ENCODE measurements at places on chromosomes 6 and 20.

GRCh38 chr6:89554106-89554505, 84.4 kb downstream of the LYRM2 start:
- no peak for DNase-seq

- DNase-seq: no peak
Observed at GRCh38 chr6:109050012-109050411, 44.6 kb downstream of the SESN1 start.

DNA sequence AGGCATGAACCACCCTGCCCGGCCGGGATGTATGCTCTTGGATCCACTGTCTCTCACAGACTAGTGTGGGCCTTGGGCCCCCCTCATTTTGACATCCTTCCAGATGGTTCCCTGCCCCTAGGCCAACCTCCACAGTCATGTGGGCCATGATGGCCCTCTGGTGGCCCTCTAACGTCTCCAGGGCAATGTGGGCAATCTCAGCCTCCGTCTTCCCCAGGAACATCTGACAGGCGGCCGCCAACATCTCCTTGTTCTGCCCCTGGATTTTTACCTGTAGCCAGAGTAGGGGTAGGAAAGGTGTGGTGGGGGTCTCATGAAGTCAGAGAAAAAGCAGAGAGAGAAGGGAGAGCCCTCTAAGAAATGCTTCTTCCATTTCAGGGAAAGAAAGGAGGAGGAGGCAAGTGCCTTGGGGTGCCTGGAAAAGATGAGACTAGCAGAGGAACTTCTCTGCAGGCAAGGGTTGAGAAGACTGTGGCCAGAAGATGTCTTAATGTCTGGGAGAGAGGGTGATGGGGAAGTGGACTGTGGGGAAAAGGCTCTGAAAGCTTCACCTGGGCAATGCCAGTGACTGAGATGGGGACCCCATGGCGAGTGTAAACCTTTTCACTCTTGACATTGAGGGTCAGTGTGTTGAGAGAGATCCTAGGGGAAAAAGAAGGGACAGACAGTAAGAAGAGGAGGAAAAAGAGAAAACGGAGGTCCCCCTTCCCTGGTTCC, 1.3 kb downstream of the FLOT1 start:
- DNase-seq: no peak

DNA sequence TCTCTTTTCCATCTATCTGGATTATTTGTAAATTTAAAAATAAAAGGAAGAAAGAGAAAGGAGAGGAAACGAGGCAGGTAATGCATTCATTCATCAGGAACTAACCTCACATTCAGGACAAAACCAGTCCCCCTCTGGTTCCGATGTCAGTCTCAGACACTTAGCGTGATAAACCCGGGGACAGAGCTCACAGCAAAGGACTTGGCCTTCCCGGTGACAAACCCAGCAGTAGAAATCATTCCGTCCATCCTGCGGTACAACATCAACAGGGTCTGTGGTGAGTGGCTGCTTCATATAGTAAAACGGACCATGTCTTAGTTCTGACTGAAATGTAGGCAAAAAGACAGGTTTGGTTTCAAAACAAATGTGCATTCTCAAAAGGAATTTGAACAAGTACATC, 57.9 kb downstream of the ZMYND8 start:
- no peak for DNase-seq

- DNase-seq: no peak
Observed at GRCh38 chr20:1700990-1701389, 43.4 kb upstream of the SIRPG start.
